SJCRH30 (cell line): ENCODE measurements at places on chromosomes 6 and 20.

GRCh38 chr20:35506179-35506578 is 23.3 kb downstream of the C20orf173 start:
- DNase-seq = no peak

- no peak for DNase-seq
These were observed 34.2 kb downstream of the ANKRD60 start for GRCh38 chr20:58194175-58194791.

DNA sequence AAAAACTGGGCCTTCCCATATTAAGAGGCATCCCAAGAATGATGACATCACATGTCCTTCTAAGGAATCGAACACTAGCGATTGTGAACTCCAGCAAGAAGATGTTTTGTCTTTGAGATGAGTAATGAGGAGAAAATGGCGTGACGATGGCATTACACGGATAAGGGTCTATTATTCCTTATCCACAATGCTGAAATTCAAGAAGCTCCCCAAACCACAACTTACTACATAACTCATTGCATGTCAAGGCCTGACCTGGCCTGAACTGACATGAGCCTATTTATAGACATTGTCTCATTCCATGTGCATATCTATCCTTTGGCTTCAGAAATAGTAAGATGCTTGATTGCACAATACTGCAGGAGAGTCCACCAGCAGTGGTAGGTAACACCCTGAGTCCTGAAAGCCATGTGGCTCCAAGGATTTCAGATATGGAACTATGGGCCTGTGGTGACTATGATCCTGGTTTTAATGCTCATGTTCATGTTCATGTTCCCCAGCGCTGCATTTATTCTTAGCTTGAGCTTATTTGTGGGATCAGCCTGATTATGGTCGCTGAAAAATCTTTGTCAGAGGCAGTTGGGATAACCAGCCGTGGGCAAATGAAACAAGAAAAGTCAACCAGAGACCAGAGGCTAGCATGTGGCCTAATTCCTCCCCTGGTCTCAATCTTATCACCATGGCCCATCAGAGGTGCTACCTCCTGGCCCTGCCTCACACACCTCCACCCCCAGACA is 183.2 kb upstream of the JARID2 start:
- DNase-seq = peak; percentile 81

DNA sequence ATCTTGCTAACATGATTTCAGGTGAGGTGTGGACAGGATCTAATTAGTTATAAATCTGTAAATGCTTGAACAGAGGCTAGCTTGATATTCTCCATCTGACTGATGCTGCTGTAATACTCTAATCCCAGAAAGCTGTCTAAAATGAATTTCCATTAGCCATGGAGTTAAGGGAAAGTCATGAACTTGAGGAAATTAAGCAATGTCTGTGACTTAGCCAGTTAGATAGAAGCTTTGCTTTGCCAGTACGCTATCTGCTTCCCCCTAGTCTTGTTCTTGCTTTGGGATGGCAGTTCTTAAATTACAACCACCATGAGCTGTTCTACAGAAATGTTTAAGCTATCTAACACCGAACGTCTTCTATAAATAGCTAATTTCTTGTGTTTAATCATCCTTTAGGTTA is 195.7 kb downstream of the PRL start:
- no peak for DNase-seq

DNA sequence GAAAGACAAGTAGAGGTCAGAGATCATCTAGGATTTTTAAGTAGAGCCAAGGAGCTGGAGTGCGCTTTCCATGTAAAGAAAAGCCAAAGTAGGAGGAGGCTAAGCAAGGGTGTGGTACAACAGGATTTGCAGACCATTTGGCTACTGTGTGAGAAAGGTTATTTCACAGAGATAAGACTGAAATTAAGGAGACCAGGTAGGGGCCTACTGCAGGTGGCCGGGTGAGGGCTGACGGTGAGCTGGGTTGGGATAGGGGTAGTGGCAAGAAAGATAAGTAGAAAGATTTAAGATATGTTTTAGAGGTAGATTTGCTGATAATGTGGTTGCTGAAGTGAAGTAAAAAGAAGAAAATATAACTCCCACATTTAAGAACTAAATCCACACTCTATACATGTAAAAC is 3.8 kb downstream of the BLOC1S5 start:
- no peak for DNase-seq

DNA sequence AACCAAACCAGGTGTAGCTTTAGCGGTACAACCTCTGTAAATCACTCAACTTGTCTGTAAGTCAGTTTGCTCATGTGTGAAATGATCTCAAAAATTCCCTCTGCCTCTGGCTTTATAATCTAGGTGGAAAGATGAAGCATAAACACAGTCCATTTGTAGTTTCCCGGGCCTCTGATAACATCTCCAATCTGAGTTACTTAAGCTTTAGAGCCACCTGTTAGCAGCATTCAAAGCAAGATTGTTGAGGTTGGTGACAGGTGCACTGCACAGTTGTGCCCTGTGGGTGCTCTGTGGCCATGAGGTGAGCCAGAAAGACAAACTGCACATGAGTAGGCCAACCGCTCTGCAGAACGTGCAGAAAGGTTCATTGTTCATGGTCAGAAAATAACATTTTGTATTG is 53.7 kb downstream of the MOCS1 start:
- peak; percentile 83 for DNase-seq

- DNase-seq = no peak
These were observed 274.9 kb downstream of the SMOC2 start for GRCh38 chr6:168715643-168716481.

- peak; percentile 89 for DNase-seq
These were observed 802.9 kb downstream of the MAFB start for GRCh38 chr20:39885975-39886649.

- DNase-seq = peak; percentile 26
These were observed at the start of gene ANKRD6 for GRCh38 chr6:89432875-89433251. Gene ANKRD6 (plus strand): TSS chr6:89433152. CDS start chr6:89566977, 133,825 bp downstream.

- no peak for DNase-seq
These were observed 70.1 kb downstream of the RAMACL start for GRCh38 chr6:166516251-166516884.

DNA sequence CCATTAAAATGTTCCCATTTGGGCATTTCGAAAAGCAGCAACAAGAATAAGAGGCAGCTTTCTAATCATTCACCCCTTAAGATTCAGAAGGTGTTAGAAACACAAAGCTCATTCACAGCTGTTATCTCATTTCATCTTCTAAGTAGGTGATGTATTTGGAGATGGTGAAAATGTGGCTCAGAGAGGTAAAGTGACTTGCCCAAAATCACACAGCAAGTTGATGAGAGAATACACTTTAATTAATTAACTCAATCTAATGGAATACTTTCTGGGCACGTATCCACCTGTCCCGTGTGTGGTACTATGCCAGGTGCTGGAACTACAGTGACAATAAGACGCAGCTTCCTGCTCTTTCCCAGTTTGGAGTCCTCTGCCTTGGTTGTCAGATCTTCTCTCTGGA is 147.4 kb upstream of the LRFN2 start:
- no peak for DNase-seq

GRCh38 chr6:125571207-125571755 is 178.2 kb upstream of the HEY2 start:
- DNase-seq = no peak

DNA sequence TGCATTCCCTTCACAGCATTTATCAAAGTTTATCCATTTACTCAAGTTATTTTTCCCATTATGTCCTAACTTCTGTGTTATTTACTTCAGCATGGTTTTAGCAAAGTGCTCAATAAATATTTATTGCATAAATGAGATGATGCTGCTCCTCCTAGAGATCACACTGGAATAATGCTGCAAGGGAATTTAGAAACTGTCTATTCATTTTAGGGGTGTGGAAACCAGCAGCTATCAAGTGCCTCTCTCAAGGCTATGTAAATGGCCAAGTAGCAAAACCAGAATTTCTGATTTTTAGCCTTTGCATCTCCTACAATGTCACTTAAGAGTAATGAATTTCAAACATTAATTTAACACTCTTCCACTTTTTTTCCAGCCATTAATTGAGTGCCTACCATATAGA is 316.2 kb downstream of the COL12A1 start:
- DNase-seq = no peak

DNA sequence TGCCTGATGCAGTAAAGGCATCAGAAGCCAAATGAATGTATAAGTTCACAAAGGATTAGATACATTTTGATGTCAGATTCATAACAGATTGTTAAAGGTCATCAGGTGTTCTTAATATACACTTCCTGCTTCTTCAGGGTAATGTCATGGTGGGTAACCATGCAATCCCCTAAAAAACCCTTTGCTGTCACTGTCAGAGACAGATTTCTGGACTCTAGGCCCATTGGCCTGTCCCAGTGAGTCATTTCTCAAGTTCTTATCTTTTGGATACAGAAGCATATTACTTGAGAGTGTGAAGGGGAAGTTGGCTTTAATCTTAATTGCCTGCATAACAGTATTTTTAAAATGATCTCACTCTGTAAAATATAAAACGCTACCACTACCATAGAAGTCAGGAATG is 895.6 kb upstream of the MAP3K7 start:
- DNase-seq = no peak

DNA sequence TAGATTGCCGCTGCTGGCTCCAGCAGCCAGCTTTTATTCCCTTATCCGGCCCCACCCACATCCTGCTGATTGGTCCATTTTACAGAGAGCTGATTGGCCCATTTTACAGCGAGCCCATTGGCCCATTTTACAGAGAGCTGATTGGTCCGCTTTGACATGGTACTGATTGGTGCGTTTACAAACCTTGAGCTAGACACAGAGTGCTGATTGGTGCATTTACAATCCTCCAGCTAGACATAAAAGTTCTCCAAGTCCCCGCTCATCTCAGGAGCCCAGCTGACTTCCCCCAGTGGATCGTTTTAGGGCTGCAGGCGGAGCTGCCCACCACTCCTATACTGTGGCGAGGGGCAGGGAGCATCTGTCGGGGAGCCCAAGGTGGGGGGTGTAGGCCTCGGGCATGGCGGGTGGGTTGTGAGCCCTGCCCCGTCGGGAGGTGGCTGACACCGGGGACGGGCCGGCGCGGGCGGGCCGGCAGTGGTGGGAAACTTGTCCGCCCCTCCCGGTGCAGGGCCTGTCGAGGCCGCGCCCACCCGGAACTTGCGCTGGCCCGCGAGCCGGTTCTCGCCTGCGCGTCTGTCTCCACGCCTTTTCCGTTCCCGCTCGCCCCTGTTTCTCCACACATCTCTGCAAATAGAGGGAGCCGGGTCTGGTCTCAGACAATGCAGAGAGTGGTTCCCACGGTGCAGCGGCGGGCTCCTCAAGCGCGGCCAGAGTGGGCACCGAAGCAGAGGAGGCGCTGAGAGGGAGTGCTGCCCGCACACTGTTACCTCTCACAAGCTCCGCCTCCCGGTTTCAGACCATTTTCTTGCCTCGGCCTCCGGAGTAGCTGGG is 86.1 kb upstream of the STMND1 start:
- DNase-seq = no peak
